ENCODE measurements at places on chromosomes 5 and 9.

GRCh38 chr5:124238350-124238749 lies 508.1 kb downstream of the ZNF608 start:
- no peak for DNase-seq

DNA sequence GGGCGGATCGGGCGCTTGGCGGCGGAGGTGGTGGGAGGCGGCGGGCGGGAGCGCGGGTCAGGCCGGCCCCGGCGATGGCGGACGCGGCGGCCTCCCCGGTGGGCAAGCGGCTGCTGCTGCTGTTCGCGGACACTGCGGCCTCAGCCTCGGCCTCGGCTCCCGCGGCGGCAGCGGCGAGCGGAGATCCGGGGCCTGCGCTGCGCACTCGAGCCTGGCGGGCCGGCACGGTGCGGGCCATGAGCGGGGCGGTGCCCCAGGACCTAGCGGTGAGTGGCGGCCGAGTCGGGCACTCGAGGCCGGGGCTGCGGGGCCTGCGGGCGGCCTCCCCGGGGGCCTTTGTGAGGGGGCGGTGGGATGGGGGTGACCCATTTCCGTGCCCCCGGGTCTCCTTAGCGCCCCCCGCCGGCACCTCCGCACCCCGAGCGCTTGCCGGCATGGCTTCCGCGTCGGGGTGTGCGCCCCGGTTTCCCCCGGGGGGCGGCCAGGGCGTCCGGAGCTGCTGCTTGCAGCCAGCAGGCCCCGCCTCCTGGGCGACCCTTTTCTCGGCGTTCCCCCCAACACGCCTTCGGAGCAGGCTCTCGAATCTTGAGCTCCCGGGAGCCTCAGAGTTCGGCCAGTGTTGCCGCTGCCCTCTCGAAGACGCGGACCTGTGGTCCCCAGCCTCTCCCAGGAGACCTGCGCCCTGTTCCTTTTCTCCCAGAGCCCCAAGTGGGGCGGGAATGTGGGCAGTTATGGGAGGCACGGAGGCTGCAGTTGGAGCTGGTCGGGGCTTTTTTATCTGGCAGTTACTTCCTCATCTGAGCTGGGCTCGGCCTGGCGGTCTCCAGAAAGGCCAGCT lies 456 bp downstream of the KDM3B start:
- DNase-seq = peak; percentile 59

DNA sequence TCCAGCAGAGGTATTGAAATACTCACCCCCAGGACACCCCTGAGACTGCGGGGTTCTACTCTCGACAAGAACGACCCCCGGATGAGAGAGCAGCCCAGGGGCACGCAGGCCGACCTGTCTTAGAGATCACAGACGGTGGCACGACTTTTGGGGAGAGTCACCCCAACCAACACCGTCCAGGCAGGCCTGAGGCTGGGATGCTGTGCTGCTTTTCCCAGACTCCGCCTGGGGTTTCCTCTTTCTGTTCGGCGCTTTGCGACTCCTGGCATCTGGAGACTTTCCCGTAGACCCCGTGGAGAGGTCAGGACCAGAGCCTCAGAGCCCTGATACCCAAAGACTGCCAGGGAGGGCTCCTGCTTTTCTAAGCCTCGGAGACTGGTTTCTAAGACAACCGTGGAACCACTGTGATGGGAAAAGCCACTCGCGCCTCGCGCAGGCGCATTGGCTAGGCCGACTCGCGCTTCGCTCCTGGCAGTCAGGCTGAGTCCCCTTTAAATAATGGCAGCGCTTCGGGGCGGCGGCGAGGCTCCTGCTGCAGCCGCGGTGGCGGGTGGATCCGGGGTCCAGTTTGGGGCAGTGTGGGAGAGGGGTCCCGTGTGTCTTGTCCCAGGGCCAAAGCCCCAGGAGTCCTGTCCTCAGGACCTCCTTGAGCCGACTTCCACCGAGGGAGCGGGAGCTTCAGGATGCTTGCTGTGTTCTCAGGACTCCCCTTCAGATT lies 484.0 kb downstream of the SPATA31A7 start:
- no peak for DNase-seq

GRCh38 chr5:103346162-103346748 lies 87.7 kb downstream of the MACIR start:
- DNase-seq = no peak

GRCh38 chr5:93658044-93658443 lies 75.0 kb downstream of the NR2F1 start:
- DNase-seq = no peak

DNA sequence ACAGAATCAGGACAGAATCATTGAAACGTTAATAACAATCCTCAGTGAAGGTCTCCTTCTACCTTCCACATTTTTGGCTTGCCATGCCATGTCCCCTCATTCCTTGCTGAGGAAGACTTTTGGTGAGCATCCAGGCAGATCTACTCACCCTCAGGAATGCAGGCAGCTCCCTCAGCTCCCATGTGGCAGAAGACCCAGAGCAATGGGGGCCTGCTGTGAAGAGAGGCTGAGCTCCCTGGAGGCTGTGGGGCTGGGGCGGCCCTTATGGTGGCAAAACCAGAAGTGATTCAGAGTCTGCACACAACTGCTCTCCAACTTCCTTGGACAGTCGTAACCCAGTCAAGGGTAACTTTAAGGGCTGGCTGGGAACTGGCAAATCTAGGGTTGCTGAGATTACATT lies 247.2 kb upstream of the EFNA5 start:
- no peak for DNase-seq

- DNase-seq = no peak
Observed at GRCh38 chr5:126967808-126968466, 62.4 kb downstream of the MARCHF3 start.

DNA sequence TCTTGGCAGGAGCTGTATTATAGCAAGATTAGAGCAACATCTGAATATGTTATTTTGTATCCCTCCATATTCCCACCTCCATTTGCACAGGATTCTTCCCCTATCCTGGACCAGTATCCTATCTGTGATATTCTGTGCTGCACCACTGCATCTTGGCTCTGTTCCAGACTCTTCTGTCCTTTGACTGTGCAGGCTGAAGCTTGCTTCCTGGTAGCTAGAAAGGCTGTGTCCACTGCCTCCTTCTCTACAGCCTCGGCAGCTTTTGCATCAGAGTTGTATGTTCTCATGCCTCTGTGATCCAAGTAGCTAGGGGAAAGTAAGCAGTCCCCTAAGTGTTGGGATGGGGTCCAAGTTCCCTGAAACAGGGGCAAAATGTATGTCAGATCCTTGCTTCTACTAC lies 104.1 kb downstream of the GAS1 start:
- DNase-seq = no peak

All from stimulated activated CD8-positive, alpha-beta memory T cell treated with anti-CD3 and anti-CD28 coated beads, Interleukin-4, amount 100 ng/mL, for 24 hours (primary cell).